ENCODE measurements at places on chromosomes 11 and 22.
A peak's percentile ranks its signal among the peaks of the same experiment; 100 is the strongest.

DNA sequence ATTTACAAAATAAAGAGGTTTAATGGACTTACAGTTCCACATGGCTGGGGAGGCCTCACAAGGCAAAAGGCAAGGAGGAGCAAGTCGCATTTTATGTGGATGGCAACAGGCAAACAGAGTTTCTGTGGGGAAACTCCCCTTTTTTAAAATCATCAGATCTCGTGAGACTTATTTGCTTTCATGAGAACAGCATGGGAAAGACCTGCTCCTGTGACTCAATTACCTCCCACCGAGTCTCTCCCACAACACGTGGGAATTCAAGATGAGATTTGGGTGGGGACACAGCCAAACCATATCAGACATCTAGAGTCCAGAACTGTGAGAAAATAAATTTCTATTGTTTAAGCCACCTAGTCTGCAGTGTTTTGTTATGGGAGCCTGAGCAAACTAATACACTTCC lies 80.8 kb downstream of the ME3 start:
- no peak for DNase-seq

- peak; percentile 47 for DNase-seq
Measured at GRCh38 chr11:122781378-122782195, 56.7 kb upstream of the CRTAM start.

GRCh38 chr22:50696799-50697561 lies 24.4 kb downstream of the SHANK3 start:
- DNase-seq = no peak

DNA sequence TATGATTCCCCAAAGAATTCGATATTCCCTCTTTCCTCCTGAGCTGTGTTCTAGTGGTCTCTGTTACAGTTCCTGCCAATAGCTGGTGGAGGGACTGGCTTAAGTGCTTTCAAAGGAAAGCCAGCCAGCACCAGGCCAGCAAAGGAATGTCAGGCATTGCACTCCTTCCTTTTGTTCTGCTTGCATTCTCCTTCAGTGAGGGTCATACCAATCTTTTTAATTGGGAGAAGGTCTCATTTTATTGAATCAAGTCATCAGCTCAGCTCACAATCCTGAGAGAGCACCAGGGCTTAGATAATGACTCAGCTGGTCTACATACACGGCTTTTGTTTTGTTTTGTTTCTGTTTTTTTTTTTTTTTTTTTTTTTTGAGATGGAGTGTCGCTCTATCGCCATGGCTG lies 222.9 kb downstream of the NAV2 start:
- DNase-seq = no peak

- no peak for DNase-seq
Measured at GRCh38 chr11:47257517-47258316, at the start of gene NR1H3. Gene NR1H3 (plus strand): TSS chr11:47257996. CDS start chr11:47259217, 1,221 bp downstream.

DNA sequence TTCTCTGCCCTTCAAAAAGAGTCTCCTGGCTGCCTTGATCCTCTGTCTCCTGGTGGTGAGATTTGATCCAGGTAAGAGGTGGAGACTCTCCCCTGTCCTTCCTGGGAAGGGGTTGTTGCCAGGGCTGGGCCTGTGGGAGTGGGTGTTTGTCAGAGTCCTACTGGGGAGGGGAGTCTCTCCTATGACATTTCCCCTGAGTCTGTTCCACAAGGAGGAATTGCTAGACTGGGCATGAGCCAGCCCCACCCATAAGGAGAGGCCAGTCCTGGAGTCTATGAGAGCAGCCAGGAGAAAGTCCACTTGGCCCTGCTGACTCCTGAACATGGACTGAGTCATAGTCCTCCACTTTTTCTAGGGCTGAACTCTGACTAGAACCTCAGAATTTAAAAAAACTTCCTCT lies 7.4 kb downstream of the PEX26 start:
- DNase-seq = no peak

DNA sequence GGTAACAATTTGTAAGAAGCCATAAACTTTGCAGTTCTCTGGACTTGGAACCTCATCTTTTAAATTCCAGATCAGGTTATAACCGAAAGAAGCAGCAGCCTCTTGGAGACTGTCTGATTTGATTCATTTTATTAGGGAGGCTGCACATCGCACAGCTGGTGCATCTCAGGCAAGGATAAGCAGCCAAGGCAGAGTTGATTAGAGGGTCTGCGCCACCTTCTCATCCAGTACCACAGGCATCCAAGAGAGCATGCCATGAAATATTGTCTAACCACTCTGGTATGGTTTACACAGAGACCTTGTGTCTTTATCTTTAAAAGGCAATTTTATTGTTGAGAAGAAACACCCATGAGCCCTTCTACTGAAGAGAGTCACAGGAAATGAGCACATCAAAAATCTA lies 16.2 kb upstream of the CWF19L2 start:
- DNase-seq = no peak

DNA sequence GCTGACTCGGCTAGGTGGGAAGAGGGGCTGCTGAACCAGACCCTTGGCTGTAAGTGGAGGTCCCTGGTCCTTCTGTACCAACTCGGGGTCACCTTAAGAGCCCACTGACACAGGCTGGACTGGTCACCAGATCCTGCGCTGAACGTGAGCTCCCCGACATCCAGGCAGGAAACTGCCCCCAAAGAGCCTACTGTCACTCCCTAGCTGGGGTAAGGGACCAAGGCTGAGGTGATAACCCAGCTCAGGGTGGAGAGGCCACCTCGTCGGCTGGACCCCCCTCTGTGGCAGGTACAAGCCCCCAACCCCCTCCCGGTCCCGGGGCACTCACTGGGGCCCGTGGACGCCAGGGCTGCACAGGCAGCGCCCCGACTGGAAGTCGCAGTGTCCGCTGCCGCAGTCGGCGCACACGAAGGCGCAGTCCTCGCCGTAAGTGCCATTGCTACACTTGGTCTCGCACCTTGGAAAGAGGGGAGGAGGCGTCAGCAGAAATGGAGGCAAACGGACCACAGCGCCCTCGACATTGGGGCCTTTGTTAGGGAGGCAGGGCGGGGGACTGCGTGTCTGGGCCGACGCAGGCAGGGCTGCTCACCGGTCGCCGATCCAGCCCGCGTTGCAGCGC lies 7.4 kb downstream of the SCARF2 start:
- DNase-seq = no peak

DNA sequence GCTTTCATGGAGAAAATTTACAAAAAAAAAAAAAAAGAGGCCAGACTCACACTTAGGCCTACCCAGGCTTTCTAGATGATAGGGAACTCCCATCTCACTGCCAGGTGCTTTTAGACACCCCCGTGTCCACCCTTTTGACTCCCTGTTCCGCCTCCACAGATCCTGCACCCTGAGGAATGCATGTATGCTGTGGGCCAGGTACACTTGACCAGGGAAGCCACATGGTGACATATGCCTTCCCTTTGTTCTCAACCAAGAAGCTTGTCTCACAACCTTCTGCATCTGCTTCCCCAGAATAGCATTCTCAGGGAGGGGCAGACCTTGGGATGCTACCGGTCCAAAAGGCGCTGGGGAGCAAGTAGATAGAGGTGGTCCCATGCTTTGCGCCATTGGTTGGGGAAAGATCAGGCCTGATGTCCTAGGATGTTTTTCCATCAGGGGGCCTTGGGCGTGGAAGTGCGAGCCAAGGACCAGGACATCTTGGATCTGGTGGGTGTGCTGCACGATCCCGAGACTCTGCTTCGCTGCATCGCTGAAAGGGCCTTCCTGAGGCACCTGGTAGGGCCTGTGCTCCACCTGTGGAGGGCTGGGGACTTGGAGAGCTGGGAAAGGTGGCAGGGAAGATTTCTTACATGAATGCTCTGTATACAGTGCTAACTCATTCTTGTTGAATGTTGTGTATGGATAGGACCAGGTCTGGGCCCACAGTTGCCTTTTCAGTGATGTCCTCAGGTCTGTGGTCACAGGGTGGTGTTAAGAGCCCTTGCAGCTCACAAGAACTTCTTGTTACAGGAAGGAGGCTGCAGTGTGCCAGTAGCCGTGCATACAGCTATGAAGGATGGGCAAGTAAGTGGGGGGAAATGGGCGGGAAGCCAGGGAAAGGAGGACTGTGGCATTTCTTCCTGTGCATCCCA lies 7.5 kb downstream of the HMBS start:
- no peak for DNase-seq

DNA sequence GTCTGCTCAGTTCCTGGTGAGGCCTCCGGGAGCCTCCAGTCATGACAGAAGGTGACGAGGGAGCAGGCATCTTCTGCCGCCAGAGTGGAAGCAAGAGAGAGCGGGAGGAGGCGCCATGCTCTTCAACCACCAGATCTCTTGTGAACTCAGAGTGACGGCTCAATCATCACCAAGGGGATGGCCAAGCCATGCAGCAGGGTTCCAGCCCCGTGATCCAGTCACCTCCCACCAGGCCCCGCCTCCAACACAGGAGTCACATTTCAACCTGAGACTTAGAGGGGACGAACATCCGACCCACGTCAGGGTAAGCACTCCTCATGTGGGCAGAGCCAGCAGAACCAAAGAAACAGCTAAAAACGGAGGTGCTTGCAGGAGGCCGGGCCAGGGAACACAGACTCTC lies 1470.5 kb downstream of the BRD1 start:
- DNase-seq = no peak

GRCh38 chr22:44632541-44633396 lies 69.2 kb upstream of the PRR5 start:
- no peak for DNase-seq

- DNase-seq = no peak
Measured at GRCh38 chr22:24763872-24764485, 10.5 kb downstream of the PIWIL3 start.

- no peak for DNase-seq
Measured at GRCh38 chr11:35307221-35307621, 112.1 kb downstream of the SLC1A2 start.

- no peak for DNase-seq
Measured at GRCh38 chr22:47370448-47371262, 608.2 kb downstream of the TBC1D22A start.

GRCh38 chr11:29876192-29876591 lies 140.6 kb downstream of the KCNA4 start:
- DNase-seq = no peak

DNA sequence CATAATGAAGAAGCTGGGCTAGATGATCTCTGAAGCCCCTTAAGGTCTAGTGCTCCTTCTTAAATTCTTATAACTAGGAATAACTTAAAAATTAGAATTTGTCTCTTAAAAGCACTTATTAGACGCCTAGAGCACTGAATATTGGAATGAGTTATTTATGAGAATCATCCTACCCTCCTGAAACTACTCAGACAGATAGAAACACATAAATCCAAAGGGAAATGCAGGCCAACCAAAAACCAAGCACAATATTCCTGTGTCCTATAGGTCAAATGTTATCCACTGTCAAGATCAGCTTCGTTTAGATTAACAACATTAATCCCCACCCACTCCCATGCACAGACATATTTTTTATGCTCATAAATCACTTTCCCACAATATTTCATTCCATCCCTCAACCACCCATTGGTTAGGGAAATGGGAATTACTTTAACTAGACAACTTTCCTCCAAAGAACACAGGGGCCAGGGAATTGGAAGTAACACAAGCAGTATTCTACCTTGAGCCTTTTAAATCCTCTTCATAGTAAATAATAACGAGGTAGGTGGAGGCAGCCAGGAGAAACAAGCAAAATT lies 87.1 kb downstream of the CD44 start:
- DNase-seq = no peak

DNA sequence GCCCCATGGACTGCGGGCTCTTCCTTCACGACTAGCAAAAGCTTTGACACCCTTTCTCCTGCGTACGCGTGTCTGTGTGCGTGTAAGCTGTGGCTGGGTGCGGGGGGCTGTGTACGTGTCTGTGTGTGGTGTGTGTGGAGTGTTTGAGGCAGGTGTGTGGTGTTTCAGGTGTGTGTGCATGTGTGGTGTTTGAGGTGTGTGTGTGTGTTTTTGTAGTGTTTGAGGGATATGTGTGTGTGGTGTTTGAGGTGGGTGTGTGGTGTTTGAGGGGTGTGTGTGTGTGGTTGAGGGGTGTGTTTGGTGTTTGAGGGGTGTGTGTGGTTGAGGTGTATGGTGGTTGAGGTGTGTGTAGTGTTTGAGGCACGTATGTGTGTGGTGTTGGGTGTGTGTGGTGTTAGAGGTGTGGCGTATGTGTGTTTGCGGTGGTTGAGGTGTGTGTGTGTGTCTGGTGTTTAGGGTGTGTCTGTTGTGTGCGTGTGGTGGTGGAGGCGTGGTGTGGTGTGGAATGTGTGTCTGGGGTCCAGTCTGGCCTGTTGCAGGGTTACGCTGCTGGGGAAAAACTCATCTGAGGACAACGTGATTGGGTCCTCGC lies 687 bp upstream of the ARSA start:
- DNase-seq = no peak

DNA sequence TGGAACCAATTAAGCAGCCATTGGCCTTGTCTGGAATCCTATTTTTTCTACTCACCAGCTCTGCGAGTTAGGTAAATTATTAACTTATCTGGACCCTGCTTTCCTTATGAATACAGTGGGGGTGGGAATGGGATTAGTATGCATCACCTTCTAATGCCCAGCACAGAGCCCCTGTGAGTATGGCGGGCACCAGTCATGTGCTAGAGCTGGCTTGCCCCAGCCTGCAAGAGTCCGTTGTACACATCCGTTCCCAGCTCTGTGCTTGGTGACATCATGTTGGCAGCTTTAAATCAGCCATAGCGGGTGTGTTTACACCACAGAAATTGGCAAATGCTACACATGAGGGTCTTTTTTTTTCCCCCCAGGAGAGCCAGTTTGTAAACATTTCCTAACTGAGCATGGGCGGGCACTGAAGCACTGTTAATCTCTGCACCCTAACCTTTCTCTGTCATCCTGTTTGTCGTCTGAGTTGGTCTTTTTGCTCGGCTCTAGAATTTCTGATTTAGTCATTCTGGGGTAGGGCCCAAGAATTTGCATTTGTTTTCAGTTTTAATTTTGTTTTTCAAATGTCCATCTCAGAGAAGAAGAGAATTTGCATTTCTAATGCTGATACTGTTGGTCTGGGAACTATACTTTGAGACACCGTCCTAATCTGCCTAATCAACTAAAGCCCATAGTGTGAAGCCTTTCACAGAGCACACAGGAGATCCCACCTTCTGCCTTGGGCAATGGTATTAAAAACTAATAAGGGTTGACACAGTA lies 130.3 kb upstream of the TBCEL start:
- DNase-seq = no peak

GRCh38 chr22:27654546-27655445 lies 146.8 kb downstream of the MN1 start:
- DNase-seq = no peak

- no peak for DNase-seq
Measured at GRCh38 chr11:26191193-26191592, 140.7 kb upstream of the ANO3 start.

- DNase-seq = no peak
Measured at GRCh38 chr11:8971924-8972316, 7.7 kb upstream of the TMEM9B start.

Data from activated naive CD8-positive, alpha-beta T cell treated with anti-CD3 and anti-CD28 coated beads, Interleukin-2, amount 50 U/mL, for 16 hours (primary cell).